ENCODE measurements at places on chromosomes 4 and X.

DNA sequence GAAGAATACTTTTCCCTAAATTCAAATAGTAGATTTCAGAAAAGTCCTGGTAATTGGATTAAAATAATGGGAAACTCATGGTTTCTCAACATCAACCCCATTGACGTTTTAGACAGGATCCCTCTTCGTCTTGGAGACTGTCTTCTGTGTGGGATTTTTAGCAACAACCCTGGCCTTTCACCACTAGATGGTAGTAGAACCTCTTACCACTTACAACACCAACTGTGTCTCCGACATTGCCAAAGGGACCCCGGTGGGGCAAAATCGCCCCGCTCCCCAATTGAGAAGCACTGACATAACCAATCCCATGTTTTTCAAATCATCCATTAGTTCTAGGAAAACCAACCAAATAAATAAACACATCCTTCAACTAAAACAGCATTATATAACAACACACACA lies 16.9 kb upstream of the ANOS1 start:
- no peak for DNase-seq

GRCh38 chrX:16589211-16589610 lies 60.7 kb upstream of the S100G start:
- no peak for DNase-seq

DNA sequence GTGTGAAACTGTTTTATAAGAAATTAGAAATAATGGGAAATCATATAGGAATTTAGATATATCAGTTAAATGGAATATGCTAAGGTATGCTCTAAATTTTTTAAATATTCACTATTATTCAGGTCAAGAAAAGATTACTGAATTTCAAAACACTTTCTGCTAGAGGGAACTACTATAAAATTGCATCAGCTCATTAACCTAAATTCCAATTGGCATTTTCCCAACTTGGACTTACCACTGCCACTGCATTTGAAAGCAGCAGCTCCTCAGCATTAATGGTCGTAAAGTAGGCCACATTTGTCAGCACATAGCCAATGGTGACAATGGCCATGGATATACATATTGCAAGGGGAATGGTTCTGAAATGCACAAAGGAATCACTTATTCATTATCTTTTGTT lies 57.3 kb downstream of the SLC7A11 start:
- DNase-seq = no peak

DNA sequence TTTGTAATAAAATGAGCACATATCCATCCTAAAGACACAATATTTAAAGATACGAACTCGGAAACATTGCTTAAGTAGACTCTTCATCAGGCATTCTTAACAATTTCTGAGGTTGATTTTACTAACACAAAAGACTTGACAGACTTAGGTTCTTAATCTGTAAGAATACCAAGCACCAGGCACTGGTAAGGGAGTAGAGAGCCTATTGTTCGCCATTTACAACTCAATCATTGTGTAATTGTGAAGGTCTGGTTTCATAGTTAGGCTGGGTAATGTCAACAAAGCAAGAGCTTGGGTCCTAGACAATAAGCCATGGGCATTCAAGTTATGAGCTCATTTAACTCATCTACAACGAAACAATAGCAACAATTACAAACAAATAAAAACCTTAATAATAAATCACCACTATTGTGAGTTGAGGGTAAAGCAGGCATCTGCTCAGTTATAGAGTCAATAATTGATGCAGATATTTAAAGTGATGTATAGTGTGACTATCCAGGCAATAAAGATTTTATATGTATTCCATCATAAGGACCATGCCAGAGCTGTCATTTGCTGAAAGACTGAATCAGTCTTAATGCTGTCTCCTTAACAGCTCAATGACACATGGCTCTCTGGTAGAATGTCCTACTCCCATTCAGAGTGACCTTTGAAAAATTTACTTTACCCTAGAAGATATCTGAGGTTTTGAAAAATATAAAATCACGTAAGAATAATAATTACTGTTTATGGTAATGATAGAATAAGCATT lies 664.0 kb upstream of the PCDH7 start:
- DNase-seq = no peak

GRCh38 chrX:119423631-119424030 lies 24.5 kb downstream of the SLC25A43 start:
- DNase-seq = no peak

GRCh38 chr4:24778464-24779225 lies 16.7 kb upstream of the SOD3 start:
- DNase-seq = no peak

GRCh38 chrX:77446029-77446585 lies 1.1 kb upstream of the FGF16 start:
- DNase-seq = no peak

DNA sequence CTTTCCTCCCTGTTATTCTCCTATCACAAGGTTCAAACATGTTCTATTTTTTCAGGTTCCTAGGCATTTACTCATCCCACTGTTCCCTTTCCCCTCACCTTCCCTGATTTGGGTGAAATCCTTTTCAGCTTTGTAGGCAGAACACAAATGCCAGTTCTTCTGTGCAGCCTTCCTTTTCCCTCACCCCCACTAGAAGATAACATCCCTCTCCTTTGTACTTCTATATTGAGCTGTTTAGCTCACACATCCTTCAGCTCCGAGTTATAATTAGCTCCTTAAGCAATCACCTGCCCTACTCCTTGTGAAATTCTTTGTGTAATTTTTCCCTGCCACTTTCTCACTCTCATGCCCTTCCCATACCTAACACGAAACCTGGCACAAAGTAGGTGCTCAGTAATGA lies 240.9 kb downstream of the AR start:
- no peak for DNase-seq

DNA sequence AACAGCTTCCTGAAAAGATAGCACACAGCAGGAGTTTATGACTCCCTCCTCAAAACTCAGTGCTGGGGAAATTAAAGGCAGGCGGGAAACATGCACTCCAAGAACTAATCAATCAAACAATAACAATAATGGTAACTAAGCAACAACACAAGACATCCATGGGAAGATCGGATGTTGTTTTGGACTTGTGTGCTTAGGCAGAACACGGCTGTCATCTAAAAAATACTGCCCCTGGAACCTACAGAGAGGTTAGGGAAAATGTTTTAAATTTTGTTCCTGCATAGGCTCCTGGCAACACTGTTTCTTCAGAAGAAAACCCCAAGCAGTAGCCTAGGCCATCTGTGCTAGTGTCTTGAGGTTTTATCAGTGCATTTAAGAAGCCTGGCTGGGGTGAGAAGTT lies 1378.2 kb downstream of the STIM2 start:
- DNase-seq = no peak

GRCh38 chrX:9356846-9357245 lies 108.0 kb upstream of the TBL1X start:
- DNase-seq = no peak

GRCh38 chrX:122868631-122869030 lies 315.4 kb upstream of the GRIA3 start:
- DNase-seq = no peak

GRCh38 chr4:163665521-163666331 lies 171.2 kb downstream of the TMA16 start:
- no peak for DNase-seq

GRCh38 chr4:153539422-153539821 lies 73.3 kb downstream of the TMEM131L start:
- no peak for DNase-seq

- DNase-seq = no peak
Observed at GRCh38 chrX:53817548-53817947, 131.0 kb upstream of the HUWE1 start.

DNA sequence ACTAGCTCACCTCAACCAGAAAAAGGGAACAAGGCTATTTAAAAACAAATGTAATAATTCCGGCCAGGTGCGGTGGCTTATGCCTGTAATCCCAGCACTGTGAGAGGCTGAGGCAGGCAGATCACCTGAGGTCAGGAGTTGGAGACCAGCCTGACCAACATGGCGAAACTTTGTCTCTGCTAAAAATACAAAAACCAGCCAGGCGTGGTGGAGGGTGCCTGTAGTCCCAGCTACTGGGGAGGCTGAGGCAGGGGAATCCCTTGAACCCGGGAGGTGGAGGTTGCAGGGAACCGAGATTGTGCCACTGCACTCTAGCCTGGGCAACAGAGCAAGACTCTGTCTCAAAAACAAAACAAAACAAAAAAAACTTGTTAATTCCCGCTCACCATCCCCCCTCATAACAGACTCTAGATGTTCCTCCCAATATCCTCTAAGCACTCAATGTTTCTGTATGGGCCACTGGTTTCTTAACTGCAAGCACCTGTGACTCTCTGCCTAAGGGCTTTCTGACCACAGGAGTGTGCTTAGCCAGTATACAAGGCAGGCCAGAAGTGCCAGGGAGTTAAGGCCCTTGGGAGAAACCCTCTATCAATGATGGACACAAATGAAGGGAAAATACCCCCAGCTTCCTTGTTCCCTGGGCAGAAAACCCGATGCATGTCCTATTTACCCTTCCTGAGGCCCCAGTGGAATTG lies 21.0 kb upstream of the THOC2 start:
- no peak for DNase-seq

DNA sequence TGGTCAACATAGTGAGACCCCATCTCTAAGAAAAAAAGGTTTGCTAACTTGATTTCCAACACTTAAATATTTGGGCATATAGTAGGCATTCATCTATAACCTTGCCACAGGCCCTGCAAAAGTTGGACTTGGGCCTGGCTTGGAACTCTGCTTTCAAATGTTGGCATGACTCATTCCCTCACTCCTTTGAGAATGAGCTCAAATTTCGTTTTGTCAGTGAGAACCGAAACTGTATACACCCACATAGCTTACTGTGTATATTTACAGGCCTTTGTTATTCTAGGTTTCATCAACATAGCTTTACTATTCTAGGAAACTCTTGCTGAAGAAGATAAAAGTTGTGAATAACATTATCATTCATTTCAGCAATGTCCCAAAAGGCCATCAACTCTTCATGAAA lies 88.7 kb upstream of the ELOVL6 start:
- no peak for DNase-seq

DNA sequence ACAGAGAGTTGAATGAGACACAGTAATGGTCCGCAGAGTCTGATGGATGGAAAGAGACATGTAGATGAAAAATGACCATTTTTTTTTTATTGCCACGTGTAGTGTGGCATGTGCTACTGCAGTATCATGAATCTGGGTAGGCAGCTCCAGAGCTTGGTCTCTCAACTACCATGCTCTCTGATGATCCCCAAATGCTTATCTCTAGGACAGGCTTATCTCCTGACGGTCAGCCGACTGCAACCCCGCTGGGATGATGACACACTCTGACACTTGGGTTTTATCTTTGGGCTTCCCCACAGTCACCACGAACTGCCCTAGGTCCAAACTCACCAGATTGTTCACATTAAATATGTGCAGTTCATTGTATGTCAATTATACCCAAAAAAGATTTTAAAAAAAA lies 239.7 kb downstream of the QDPR start:
- no peak for DNase-seq

GRCh38 chrX:139831675-139832456 lies 101.0 kb downstream of the ATP11C start:
- DNase-seq = no peak

- no peak for DNase-seq
Observed at GRCh38 chrX:2404776-2405175, 96.0 kb downstream of the DHRSX start.

DNA sequence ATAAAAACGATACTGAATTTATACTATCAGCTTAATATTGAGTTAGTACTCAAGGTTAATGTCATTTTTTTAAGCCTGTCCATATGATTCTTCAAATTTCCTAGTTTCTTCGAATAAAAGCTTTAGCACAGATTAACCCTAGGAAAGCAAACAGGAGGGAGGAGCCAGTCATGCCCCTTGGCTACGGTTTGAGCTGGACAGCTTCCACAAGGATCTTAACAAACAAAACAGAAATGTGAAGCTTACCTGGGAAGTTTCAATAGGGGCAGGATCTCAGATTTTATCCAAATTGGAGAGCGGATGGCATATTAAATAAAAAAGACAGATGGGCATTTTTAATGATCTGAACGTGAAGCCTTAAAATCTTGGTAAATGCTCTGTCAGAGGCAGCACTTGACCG lies 2.3 kb downstream of the NWD2 start:
- no peak for DNase-seq

GRCh38 chrX:102155806-102156179 lies at the start of gene BEX5:
BEX5 (minus strand) TSS chrX:102155977; CDS start chrX:102154265, 1,712 bp downstream.
- DNase-seq = peak; percentile 41

DNA sequence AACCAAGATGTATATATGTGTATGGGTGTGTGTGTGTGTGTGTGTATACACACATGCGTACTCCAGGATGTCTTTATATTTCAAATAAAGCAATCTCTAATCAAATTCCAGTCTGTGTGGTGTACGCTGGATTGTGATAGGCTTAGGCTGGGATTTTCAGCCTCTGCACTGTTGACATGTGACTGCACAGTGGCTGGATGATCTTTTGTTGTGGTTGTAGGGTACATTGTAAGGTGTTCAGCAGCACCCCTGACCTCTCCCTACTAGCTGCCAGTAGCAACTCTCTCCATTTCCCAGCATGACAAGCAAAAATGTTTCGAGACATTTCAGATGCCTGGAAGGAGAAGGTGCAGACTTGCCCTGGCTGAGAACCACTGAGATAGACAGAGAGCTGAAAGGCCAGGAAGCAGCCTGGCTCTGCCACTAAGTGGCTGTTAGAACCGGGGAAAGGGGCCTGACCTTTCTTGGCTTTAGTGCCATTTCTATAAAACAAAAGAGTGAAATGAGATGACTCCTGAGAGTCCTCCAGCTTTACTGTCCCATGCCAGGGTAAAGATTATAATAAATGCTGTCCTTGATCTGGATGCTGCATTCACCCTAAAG lies 10.5 kb downstream of the PGM2 start:
- DNase-seq = no peak

DNA sequence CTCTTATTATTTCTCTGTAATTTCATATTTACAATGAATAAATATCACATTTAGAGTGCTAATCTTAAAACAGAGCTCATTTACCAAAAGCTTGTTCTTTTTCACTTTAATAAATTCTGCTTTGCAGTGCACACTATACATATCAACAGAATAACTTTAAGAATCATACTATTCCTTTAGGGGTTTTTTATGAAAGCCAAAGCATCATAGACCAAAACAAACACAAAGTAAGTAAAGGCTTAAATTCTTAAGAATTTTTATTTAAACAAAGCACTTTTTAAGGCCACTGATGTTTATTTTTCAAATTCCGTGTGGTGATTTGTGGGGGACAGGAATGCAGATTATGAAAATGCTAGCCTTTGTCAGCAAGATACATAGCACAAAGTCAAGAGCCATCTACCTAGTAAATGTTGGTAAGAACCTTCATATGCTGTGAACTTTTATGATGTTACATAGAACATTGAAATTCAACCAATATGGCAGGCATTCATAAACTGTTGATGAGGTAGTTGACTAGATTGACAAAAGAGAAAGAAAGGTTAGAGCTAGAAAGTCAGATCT lies 17.8 kb downstream of the TIGD2 start:
- no peak for DNase-seq

DNA sequence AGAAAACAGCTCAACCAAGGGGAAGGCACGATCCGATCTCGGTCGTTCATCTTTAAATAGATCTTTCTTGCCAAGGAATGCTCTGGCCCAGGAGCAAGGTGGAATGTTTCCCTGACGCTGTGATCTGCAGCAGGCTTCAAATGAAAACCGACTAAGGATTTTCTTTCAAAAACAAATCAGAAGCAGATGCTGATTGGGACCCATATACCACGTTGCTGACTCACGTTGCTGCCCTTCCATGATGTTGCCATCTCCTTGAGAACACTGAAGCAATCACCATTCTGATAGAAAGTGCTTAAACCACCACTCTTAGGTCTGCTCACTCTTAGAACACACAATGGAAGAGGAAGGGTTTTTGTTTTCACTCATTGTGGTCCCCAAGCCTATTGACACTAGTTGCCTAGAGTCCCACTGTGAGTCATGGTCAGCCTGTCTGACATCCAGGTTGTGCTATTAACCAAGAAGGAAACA lies 26.1 kb downstream of the LAMTOR3 start:
- DNase-seq = no peak

- no peak for DNase-seq
Observed at GRCh38 chrX:23365541-23365940, 30.9 kb downstream of the PTCHD1 start.
